ENCODE measurements at places on chromosomes 1 and 21.

GRCh38 chr1:206768472-206769303 is 1.9 kb upstream of the IL19 start:
- no peak for DNase-seq

DNA sequence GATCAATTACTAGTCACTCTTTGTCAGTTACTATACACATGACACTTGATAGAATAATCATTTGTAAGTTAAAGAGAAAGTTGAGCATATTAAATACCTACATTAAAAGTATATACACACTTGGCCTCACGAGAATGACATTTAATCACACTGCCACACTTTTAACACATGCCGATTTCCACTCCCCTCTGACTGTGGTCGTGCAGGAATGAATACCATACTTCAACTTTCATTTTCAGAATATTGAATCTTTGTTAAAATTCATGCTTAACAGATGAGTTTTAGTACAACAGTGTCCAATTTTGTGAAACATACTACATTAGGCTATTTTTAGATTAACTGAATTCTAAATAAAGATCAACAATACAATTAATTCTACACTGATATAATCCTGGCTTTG is 78.2 kb upstream of the SDC3 start:
- DNase-seq: no peak

DNA sequence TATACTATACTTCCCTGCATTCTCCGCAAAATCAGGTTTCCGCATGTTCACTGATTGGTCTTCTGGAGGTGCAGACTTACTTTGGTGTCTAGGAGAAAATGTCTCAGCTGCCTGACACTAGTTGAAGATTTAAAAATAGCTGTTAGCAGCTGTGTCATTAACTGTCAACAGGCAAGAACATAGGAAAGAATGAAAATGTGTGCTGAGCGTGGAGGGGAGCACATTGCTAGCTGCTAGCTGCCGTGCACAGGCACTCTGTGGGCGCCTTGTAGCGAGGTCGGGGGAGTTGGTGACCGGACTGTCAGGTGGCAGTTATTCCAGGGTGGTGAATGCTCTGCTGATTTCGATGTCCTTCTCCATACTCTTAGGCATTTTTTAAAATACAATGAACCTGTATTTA is 5.2 kb downstream of the FAAH start:
- no peak for DNase-seq

DNA sequence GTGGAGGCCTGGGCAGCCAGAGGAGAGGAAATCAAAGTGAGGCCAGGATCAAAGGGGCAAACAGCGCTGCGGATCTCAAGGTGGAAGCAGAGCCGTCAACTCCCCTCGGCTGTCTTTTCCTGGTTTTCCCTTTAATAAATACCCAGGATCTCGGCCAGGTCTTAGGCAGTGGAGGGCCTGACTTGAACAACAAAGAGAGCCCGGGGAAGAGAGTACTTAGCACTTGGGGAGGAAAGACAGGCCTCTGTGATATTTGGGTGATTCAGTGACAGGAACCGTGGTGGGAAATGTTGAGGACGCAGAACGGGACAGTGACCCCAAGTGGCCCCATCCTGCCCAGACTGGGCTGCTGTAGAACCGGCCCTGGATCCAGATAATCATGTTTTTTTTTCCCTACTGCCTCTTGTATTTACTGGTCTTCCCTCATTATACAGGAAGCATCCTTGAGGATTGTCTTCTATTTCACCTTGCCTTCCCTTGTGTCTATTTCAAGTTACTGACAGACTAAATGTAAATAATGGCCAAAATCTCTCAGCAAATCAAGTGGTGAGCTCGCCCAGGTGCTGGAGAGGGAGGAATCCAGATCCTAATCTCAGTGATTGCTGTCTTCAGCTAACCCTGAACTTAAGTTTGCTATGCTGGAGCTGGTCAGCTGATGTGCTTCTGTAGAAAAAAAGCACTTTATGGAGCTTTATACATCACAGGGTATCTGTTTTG is 2.8 kb upstream of the MIXL1 start:
- no peak for DNase-seq

DNA sequence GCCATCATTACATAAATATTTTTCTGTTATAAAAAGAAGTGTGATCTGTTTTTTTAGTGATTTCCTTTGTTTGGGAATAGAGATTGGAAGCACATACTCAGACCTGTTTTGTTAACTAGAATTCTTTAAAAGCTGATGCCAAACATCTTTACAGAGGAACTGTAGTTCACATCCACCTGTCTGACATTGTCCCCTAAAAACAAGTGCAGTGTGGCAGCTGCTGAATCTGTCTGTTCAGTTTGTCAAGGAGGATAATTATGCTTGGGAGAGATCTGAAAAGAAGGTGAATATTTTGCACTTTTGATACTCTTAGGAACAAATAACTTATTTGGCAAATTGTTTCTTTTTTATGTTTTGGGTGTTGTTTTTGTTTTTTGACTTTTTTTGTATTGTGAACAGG is 13.6 kb downstream of the AGMAT start:
- DNase-seq: no peak

DNA sequence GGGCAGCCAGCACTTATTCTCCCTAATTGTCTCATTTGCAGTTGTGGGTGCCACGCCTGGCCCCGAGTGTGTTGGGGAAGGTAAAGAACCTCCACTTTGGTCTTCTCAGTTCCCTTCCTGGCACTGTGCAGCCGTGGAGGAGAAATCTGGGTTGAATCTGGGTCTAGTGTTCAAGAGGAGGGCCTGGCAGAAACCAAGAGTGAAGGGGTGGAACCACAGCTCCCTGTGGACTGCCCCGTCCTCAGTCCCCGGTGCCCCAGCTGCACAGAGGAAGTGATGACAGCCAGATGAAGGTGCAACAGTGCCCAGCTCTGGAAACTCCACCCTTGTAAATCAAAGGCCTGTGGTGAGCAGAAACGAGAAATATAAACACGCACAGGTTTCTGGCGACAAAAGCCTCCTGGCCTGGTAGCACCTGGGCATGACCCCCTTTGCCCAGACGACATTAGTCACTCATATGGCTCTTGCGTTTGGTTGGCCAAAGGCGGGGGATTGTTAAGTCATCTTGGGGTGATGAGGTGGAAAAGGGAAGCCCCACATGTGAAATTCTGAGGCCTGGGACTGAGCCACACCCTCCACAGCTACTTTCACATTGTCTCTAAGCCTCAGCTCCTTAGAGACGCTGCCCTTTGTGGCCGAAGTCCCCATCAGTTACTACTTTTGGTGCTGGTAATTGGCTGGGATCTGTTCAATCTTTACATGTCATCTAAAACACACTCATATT is 4.2 kb upstream of the ECE1 start:
- DNase-seq: peak; percentile 71

DNA sequence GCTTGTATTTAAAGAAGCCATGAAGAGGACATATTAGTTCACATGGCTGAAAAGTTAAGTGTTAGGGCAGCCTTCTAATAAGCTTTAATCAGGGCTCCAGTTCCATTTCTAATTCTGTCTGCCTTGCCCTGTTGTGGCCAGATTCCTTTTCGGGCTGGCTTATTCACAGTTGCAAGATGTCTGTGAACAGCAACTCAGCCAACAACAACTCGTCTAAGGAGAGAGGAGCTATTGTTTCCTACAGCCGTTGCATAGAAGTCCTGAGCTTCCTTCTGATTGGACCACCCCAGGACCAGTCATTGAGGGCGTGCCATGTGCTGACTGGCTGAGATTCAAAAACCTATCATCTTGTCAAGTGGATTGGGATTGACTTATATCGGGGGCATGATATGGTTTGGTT is 18.6 kb upstream of the COQ8A start:
- no peak for DNase-seq
